ENCODE measurements at places on chromosomes 1 and 21.

- DNase-seq, result no peak
Observed at GRCh38 chr1:2271841-2272655, 43.9 kb downstream of the SKI start.

DNA sequence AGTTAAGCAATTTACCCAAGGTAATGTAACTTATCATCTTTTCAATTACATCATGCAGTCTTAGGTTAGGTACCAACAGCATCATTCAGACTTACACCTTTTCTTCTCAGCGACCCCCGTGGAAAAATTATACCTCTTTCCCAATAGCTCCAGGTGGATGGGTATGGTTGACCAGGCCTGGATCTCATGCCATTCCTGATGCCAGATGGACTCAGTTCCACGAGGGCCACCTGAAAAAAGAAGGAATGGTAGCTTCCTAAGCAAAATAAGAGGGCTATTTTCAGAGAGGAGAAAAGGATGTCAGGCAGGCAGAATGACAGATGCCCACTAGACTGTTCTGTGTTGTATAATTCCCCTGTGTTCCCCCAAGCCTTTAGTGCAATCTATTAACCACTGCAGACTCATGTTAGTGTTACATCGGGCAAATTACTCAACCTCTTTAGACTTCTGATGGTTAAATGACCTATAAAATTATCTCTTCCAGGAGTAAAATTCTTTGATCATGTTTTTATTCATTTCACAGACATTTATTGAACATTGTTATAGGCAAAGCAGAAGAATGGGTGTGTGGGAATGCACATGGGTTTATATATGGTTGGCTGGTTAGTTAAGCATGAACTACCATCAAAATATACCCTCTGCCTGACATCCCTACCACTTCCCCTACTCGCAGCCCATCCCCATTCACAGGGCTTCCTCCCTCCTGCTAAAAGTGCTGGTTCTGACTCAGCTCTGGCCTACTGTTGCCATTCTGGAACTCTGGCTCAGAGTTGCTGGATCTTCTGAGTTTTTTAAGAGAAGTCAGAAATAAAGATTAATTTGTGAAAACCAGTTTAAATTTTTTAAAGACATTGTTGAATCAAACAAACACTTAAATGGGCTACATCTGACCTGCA, 10.6 kb upstream of the MYSM1 start:
- DNase-seq, result no peak

- DNase-seq, result no peak
Observed at GRCh38 chr1:214078950-214079349, 91.2 kb downstream of the PROX1 start.

GRCh38 chr1:25126562-25126961, 105.7 kb downstream of the SYF2 start:
- DNase-seq, result no peak

GRCh38 chr1:21005466-21006239, 171.0 kb downstream of the EIF4G3 start:
- DNase-seq, result no peak

- DNase-seq, result no peak
Observed at GRCh38 chr21:31216206-31216605, 127.9 kb downstream of the TIAM1 start.

DNA sequence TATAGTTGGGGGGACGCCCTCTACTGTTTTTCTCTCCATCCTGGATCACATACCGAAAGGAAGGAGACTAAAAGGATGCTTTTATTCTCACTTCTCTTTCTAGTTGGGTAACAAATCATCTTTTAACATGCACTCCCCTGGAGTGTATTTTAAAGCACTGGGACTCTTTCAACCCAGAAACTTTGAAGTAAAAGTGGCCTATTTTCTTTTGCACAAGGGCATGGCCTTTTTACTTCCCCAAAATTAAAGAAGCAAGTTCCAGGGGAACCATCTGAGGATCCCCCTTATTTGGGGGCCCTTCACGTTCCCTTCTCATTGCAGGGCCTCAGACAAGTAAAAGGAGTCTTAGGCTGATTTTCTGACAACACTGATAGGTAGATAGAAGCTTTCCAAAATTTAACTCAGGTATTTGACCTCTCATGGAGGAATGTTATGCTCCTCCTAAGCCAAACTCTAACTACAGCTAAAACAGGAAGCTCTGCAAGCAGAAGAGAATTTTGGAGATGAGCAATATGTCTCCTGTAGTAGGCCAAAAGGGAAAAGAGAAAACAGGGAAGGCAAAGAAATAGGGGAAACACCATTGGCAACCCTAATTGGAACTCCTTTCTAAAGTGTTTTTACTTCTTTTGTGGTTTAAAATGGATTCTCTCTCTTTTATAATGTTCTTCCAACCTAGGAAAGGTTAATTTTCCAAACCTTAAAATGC, 8.9 kb upstream of the CD46 start:
- no peak for DNase-seq

DNA sequence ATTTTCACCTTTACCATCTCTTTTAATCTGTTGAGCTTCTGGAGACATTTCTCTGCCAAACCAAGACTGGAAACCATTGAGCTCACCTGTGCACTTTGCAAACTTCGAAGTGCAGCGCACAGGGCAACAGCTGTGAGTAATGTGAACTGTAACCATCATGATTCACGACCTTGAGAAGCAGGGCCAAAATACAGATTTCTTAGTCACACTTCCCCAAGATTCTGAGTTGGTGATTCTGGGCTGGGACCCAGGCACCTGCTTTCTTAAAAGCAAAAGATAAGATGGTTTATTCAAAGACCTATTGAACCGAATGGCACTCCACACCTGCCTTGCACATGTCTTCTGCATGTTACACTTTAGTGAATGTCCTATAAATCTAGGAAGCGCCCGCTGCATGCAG, 10.2 kb downstream of the AGTRAP start:
- DNase-seq, result no peak

DNA sequence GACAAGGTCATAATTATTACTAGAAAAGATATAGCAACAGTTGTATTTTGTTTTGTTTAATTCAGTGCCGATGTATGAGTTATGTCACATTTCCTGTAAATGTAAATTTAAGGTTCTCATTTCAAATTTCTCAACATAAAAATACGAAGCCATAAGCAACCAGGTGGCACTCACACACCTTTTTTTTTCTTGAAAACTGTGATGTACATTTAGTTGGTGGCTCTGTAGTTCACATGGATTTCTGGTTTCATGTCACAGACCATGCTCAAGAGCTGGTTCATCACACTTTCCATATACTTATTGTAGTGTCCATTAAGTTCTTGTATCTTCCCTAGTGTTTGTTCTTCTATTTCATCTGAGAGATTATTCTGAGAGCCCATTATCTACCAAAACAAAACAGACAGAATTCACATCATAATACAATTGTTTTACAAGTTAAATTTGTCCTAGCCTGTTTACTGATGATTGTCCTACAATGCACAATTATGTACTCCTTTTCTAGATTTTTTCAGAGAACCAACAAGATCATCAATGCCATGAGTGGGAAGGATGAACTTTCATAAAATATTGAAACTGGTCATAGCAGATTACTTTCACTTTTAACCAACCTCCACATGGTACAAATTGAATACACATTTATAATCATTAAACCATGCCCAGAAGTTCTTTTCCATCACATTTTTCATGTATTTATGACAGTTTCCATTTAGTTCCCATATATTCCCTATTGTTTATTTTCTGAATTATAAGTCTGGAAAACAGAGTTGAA, 17.1 kb downstream of the ATP6V1G3 start:
- DNase-seq, result no peak

DNA sequence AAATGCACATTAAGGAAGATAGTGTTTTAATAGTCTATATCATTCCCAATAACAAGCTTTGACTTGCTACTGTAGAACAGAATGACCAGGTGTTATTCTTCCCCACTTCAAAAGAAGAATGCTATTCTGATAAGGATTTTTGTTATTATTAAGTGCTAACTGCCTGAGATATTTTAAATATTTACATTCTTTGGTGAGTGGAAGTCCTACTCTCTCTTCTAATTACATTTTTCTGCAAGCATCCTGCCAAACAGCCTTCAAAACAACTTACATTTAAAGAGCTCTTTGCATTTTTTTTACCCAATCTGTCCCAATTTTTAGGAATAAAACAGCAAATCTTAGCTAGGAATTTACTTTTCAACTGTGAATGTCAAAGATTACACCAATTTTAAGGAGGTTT, 23.5 kb upstream of the SYDE2 start:
- DNase-seq, result no peak

- DNase-seq, result no peak
Observed at GRCh38 chr1:160117709-160118183, 2.2 kb downstream of the ATP1A2 start.

DNA sequence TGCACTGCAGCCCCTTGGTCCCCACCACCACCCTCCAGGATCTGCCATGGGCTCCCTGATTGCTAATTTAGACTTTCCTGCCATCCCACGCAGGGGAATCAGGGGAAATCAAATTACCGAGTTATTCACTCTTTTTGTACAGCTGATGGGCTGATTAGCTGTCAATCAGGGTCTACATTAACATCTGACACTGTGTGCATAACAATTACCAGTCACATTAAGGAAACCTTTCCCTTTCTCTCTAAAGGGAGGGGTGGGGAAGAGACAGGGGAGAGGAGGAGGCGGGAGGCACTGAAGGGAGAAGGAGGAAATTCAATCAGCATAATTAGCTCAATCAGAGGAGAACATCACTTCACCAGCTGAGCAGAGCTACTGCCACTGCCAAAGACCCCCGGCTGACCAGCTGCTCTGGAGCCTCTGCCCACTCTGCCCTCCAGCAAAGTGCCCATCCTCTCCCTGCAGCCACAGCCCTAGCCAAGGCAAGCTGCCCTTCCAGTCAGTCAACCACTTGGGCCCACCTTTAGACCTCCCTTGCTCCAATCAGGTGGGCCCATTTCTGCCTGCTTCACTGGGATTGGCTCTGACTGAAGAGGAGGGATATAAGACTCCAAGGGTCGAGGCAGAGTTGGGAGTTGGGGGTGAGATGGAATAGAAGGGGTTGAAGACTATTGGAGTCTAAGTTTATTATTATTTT, 199.3 kb upstream of the ZC3H12A start:
- no peak for DNase-seq

- no peak for DNase-seq
Observed at GRCh38 chr1:61000327-61000726, 82.0 kb upstream of the NFIA start.
